ENCODE measurements at places on chromosomes 1 and 21.

- no peak for DNase-seq
Observed at GRCh38 chr1:103509250-103509649, 16.2 kb upstream of the RNPC3 start.

DNA sequence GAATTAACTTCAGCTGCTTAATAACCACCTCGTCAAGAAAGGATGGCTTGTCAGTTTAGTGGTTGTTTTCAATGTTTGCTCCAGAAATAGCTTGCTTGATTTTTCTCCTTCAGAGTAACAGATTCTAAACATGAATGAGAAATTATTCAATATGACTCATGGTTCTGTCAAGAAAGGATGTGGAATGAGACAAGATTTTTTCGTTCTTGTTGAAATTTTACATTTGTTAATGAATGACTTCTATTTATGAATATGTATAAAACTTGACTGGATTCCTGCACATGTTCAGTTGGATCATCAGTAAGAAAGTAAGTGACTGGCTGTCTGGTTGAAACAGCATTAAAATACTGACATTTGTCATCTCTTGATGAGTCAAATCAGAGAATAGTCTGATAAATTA, 38.3 kb downstream of the IFI44 start:
- no peak for DNase-seq

DNA sequence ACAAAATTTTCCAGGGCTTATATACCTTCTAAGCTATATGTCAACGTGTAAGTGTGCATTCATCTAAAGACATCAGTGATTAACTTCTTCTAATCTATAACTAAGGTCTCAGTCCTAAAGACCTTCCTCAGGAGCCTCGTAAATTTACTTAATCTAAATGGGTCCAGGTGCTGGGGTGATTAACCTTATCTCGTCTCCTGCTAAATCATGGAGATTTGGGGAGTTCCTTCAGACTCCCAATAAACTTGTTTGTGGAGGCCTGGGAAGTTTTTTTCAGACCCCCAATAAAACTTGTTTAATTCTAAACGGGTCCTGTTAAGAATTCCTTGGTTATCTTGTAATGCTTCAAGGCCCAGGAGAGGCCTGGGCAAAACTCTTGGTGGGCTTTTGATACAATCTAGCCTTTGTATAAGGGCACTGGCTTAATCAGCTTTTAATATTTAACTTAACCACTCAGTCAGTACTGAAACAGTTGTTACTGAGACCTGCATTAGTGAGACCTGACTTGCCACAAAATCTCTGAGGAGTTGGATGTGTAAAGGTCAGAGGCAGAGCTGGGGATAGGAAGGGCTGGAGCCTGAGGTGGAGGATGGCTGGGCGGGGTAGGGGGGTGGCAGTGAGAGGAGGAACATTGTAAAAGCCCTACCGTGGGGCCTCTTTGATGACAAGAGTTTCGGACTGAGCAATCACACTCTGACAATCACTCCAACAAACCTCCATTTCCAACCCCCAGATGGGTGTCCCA, 6.2 kb upstream of the HMGCS2 start:
- DNase-seq: no peak

GRCh38 chr1:183696981-183697380, 43.9 kb upstream of the APOBEC4 start:
- DNase-seq: no peak

GRCh38 chr1:8844501-8845006, 27.1 kb upstream of the RERE start:
- DNase-seq: no peak

GRCh38 chr1:5751833-5752745, 240.1 kb downstream of the NPHP4 start:
- no peak for DNase-seq

- DNase-seq: peak; percentile 90
Observed at GRCh38 chr1:193569096-193569982, 382.9 kb upstream of the B3GALT2 start.

- no peak for DNase-seq
Observed at GRCh38 chr1:201990427-201990826, 8.0 kb downstream of the RNPEP start.

- DNase-seq: no peak
Observed at GRCh38 chr1:190588424-190588823, 110.8 kb upstream of the BRINP3 start.

DNA sequence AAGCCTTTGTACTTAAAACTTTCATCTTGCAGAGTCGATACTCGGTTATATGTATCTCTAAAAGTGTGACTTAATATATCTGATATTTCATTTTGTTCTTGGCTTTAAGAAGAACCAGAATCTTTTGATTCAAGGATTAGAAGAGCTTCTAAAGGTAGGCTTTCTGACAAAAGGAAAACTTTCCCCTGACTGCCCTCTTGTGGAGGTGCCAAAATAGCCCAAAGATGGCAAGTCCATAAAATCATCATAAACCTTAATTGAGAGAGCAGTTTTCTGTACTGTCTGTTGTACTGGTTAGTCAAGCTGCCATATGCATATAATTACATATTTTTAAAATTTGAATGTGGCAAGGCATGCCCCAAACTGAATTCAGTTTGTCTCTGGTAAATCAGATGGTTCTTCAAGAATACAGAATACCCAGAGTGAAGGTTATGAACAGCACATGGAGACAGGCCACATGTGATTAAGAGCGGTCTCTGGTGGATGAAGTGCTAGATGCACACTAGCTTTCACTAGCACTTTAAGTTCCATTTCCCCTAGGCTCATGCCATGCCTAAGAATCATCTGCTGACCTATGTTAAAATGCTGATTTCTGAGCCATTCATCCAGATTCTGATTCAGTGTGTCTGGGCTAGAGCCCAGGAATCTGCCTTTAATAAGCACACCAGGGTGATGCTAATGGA, 27.7 kb upstream of the ELAVL4 start:
- DNase-seq: no peak

All from brain microvascular endothelial cell (primary cell).